SK-N-SH (cell line): ENCODE measurements at places on chromosomes 1 and 21. TPM values are rescaled to one million over a fixed set of nuclear protein-coding genes. Genes with fewer than 3 reads are reported as not detected.

DNA sequence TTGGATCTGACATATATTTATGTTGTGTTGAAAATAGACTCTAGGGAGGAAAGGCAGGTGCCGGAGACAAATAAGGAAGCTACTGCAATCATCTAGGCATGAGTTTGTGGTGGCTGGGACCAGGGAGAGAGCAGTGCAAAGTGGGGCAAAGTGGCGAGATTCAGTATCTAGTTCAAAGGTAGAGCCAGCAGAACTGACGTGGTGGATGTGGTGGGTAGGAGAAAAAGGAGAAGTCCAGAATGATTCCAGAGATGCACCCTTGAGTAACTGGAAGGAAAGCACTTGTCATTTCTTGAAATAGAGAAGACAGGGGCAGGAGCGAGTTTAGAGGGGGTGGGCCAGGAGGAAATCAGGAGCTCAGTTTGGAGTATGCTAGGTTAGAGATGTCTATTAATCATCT is 275.2 kb downstream of the KAZN start:
- DNase-seq: no peak
- H3K36me3 ChIP-seq: no peaks in the 10 kb centered on the region
- H3K27me3 ChIP-seq: no peaks in the 10 kb centered on the region

DNA sequence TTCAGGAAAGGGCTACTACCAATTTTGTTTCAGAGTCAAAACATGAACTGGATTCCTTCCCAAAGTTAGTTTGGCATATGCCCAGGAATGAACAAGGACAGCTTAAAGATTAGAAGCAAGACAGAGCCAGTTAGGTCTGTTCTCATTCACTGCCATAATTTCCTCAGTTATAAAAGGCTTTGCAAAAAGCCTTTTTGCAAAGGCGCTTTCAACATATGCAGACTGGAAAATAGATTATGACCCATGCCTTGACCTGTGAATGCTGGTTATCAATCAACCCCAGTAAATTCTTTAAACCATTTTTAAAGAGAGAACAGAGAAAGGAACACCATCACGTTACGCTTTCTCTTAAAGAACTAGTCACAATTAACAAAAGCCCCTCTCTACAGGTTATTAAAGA is 1.7 kb upstream of the FRRS1 start:
- H3K4me1 ChIP-seq: no peaks in the 10 kb centered on the region; the same call in 1 of the 2 replicates
- no peaks in the 10 kb centered on the region for H3K27me3 ChIP-seq
- DNase-seq: no peak
- H3K27ac ChIP-seq: no peak overlapping the region
- H3K36me3 ChIP-seq: no peaks in the 10 kb centered on the region
- H3K4me3 ChIP-seq: no peak overlapping the region

GRCh38 chr1:2030076-2030871 is 11.1 kb downstream of the GABRD start:
- no peak for DNase-seq
- H3K27ac ChIP-seq: no peak overlapping the region
- H3K36me3 ChIP-seq: no peaks in the 10 kb centered on the region
- no peak overlapping the region for H3K4me3 ChIP-seq
- H3K4me1 ChIP-seq: no peaks in the 10 kb centered on the region
- H3K27me3 ChIP-seq: no peaks in the 10 kb centered on the region

GRCh38 chr1:31221072-31221471 is 18.6 kb downstream of the NKAIN1 start:
- H3K27ac ChIP-seq: no peak overlapping the region
- no peak overlapping the region for H3K4me3 ChIP-seq
- DNase-seq: no peak
- no peaks in the 10 kb centered on the region for H3K36me3 ChIP-seq

Gene ARMH1
- 6.6 and 10.5 TPM in 2 replicates for polyA plus RNA-seq

Gene SYTL1
- 2.0 and 3.0 TPM in 2 replicates for polyA plus RNA-seq

DNA sequence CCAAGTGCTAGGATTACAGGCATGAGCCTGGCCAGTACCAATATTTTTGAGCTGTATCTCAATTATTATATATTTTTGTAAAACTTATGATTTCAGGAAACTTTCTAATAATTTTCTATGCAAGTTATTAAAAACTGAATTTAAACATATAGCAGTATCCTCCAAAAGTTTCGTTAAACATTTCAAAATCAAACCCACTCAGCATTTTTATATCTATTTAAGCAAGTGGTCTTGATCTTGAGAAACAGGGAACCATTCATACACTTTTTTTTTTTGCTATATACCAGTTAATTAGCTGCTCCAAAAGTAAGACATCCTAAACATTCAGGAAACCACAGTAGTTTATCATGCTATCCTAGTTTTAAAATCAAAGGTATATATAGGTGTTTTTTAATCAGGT is 22.0 kb downstream of the SHCBP1L start:
- H3K36me3 ChIP-seq: no peaks in the 10 kb centered on the region
- H3K27me3 ChIP-seq: no peaks in the 10 kb centered on the region
- H3K27ac ChIP-seq: no peak overlapping the region
- no peaks in the 10 kb centered on the region for H3K4me1 ChIP-seq

- H3K4me3 ChIP-seq: no peak overlapping the region
- H3K27ac ChIP-seq: no peak overlapping the region
- H3K27me3 ChIP-seq: no peaks in the 10 kb centered on the region
- peaks cover 4% of the 10 kb centered on the region; the same call in 1 of the 2 replicates for H3K4me1 ChIP-seq
- DNase-seq: no peak
- no peaks in the 10 kb centered on the region for H3K36me3 ChIP-seq
Observed at GRCh38 chr1:29639741-29640427, 403.6 kb downstream of the PTPRU start.

DNA sequence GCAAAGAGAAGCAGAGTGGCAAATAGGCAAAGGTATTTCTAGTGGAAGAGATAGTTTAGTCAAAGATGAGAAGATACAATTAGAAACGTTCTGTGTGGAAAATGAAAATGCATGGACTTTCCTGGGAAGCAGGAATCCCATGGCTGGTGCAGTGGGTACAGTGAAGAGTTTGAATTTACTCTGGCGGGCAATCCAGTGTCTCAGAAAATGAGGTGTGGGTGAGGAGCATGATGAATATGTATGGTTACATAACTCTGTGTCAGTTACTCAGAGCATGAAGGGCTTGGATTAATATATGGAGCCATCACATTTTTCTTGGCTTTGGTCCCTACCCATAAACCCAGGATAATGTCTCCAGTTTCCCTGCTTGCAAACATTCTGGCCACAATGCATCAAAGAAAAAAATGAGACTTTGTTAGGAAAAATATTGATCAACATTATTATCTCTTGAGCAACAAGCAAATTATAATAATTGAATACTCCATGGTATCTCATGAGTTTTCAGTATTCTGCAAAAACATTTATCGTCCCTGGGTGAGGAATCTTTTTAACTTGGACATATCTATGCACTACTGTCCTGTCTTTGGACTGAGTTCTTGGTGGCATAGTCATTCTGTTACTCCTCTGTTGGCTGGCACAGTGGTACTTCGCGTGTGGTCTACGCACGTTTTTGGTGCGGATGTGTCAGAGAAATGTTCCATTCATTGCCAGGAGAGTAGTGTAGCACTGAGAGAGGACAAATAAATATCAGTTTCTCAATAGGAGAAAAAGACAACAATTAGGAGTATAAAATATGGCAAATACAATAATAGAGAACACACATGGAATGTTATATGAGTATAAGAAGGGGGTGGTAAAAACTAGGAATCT is 173.7 kb upstream of the C1orf105 start:
- H3K4me3 ChIP-seq: no peak overlapping the region
- no peaks in the 10 kb centered on the region for H3K4me1 ChIP-seq

Gene NPPB
- polyA plus RNA-seq: 0.55 and 0.85 TPM in 2 replicates

- no peak for DNase-seq
- H3K36me3 ChIP-seq: no peaks in the 10 kb centered on the region
- no peak overlapping the region for H3K27ac ChIP-seq
Observed at GRCh38 chr1:59105548-59106507, 191.1 kb upstream of the FGGY start.

Gene CFAP45
- 0.57 and 0.74 TPM in 2 replicates for polyA plus RNA-seq

- no peaks in the 10 kb centered on the region for H3K27me3 ChIP-seq
- no peak overlapping the region for H3K4me3 ChIP-seq
- H3K36me3 ChIP-seq: peaks cover 8% of the 10 kb centered on the region
- peak overlapping the region; percentile 41 for H3K27ac ChIP-seq
- no peak for DNase-seq
Observed at GRCh38 chr1:31927661-31927980, 10.5 kb downstream of the PTP4A2 start.

DNA sequence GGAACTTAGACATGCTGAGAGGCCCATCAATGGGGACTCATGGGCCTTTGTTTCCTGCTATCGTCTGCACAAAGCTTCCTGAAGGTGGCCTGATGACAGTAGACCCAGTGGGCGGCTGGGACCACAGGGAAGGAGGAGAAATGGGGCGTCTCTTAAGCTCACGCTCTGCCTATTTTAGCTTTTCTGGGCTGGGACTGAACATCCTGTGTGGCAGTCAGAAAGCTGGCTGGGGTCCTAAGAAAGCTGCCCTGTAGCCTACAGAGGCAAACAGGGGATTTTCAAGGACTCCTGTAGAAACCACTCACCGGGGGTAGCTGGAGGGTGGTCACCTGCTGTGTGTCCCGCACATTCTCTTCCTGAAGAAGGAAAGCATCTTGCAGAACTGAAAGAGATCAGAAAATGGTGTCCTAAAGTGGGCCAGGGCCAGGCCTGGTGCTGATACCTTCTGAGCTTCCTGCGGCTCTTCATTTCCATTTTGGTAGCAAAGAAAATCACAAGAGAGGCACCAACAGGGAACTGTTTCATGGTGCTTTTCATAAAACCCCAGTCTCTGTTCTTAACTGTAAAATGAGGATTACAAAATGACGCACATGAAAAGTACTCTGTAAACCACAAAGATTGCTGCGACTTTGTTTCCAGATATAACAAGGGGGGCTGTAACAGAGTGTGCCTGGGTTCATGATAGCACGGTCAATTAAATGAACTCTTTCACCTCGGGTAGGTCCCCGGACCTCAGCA is 8.6 kb downstream of the ZNF496 start:
- no peaks in the 10 kb centered on the region for H3K27me3 ChIP-seq
- DNase-seq: no peak
- peaks cover 87% of the 10 kb centered on the region for H3K36me3 ChIP-seq
- H3K27ac ChIP-seq: no peak overlapping the region
- H3K4me1 ChIP-seq: no peaks in the 10 kb centered on the region
- no peak overlapping the region for H3K4me3 ChIP-seq

- no peaks in the 10 kb centered on the region for H3K4me1 ChIP-seq
- DNase-seq: no peak
- no peak overlapping the region for H3K27ac ChIP-seq
Observed at GRCh38 chr1:216314379-216315095, 108.7 kb downstream of the USH2A start.

- H3K27ac ChIP-seq: no peak overlapping the region
- DNase-seq: no peak
- no peaks in the 10 kb centered on the region for H3K36me3 ChIP-seq
Observed at GRCh38 chr1:226990133-226990716, 50.1 kb downstream of the COQ8A start.

DNA sequence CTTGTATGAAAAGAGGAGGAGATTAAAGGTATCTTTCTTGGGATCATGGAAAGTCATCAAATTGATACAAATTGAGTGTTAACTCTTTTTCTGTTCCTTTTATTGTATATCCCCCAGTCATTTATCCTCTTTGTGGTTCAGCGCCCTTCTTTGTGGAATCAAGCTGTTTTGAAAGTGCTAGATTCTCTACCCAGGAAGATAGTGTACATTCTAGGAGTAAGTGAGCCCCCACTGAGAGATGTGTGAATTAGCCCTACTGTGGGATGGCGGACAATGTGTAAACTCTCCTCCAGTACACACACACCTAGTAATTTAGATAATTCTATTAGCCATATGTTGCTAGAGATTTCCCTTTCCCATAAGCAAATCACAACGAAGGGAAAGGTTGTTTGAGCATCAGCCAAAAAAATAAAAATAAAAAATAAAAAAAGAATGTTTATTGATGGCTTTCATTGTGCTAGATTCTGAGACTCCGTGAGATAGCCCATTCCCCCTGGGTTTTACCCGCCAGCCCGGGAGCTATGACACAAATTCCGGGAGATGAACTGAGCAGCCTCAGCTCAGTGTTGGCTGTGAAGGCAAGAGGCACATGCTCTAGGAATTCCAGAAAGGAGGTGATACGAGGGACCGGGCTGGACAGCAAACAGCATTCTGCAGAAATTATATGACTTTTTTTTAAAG is 378.4 kb upstream of the RUNX1 start:
- no peak overlapping the region for H3K4me3 ChIP-seq
- H3K36me3 ChIP-seq: no peaks in the 10 kb centered on the region
- H3K4me1 ChIP-seq: no peaks in the 10 kb centered on the region
- DNase-seq: no peak
- no peak overlapping the region for H3K27ac ChIP-seq

GRCh38 chr1:39183503-39184353 is 20.8 kb upstream of the MACF1 start:
- no peaks in the 10 kb centered on the region for H3K27me3 ChIP-seq
- H3K4me3 ChIP-seq: no peak overlapping the region
- no peak for DNase-seq
- no peaks in the 10 kb centered on the region for H3K36me3 ChIP-seq
- H3K4me1 ChIP-seq: peaks cover 14% of the 10 kb centered on the region; the same call in 1 of the 2 replicates

DNA sequence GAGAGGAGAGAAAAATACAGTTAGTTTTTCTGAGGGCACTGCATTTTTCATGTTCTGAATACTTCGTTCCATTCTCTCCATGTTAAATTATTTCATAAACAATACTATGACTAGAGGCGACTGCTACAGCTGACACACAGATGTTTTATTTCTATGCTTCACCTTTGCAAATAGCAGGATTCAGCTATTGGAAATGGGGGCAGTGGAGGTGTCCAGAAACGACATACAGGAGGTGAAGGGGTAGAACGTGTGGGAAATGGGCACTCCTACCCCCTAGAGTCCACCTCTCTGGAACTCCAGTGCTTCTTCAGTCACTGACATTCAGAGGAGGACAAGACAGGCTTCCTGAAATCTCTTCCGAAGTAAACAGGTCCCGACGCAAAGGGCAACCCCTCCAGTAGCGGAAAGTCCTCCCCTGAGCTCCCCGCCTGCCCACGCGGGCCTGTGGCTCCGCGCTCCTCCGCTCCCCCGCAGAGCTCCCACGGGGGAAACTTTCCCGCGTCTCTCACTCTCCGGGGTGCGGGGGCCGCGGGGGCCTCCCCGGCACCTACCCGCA is 480 bp downstream of the DPYD start:
- H3K36me3 ChIP-seq: peaks cover 7% of the 10 kb centered on the region
- H3K27ac ChIP-seq: peak overlapping the region; percentile 90
- peak overlapping the region; percentile 84 for H3K4me3 ChIP-seq
- peaks cover 4% of the 10 kb centered on the region for H3K4me1 ChIP-seq

- H3K36me3 ChIP-seq: no peaks in the 10 kb centered on the region
- no peak overlapping the region; the same call in 1 of the 2 replicates for H3K4me3 ChIP-seq
- H3K27ac ChIP-seq: no peak overlapping the region
- H3K4me1 ChIP-seq: peaks cover 8% of the 10 kb centered on the region; the same call in 1 of the 2 replicates
- peak; percentile 74 for DNase-seq
Observed at GRCh38 chr1:94025383-94026340, 95.3 kb downstream of the ABCA4 start.

DNA sequence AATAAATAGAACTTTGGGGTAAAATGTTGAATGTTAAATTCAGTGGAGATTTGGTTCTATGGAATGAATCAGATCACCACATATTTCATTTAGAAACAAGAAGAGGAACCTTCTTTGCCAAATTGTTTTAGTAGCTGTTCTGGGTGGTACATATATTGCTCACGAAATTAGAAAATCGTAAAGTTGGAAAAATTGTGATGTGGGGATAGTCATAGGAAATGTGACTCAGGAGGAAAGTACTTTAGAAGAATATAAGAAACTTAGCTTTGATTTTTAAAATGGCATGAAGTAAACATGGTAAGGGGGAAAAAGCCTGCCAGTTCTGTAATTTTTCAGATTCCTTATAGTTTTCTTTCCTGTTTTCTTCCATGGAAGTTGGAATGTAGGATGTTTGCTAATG is 27.4 kb downstream of the RRP15 start:
- no peaks in the 10 kb centered on the region for H3K4me1 ChIP-seq
- no peak overlapping the region for H3K4me3 ChIP-seq
- peaks cover 45% of the 10 kb centered on the region for H3K36me3 ChIP-seq
- no peaks in the 10 kb centered on the region for H3K27me3 ChIP-seq

Gene MYBPH
- polyA plus RNA-seq: 0.12 TPM in 1 of 2 replicates, not detected in the other

- no peak overlapping the region for H3K4me3 ChIP-seq
- peaks cover 54% of the 10 kb centered on the region; the same call in 1 of the 2 replicates for H3K36me3 ChIP-seq
Observed at GRCh38 chr21:46425571-46425970, 33.1 kb upstream of the DIP2A start.

Gene AIRE
- polyA plus RNA-seq: not detected in 2 replicates
